ENCODE measurements at places on chromosomes 13 and 19.

GRCh38 chr19:13834244-13835069 lies 39.2 kb downstream of the ZSWIM4 start:
- no peak for DNase-seq

- no peak for DNase-seq
Observed at GRCh38 chr19:10919352-10920287, 8.8 kb downstream of the YIPF2 start.

DNA sequence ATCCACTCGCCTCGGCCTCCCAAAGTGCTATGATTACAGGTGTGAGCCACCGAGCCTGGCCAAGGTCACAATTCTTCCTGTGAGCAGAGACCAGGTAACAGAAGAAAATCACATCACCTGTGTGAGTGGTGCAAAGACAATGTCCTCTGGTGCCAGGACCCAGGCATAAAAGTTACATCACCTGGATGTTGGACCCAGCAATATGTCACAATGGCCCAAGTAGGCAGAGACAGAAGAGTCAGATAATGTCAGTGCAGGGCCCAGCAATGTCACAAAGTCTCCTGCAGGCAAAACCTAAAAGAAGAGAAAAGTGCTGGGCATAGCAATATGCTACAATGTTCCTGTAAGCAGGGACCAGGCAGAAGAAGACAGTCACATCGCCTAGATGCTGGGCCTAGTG lies 5.5 kb upstream of the ZNF724 start:
- no peak for DNase-seq

GRCh38 chr19:45160870-45161737 lies at the start of gene NKPD1:
Gene NKPD1, minus strand, starts transcription at chr19:45160982. Its CDS starts 832 bp downstream, at chr19:45160150.
- DNase-seq = no peak

DNA sequence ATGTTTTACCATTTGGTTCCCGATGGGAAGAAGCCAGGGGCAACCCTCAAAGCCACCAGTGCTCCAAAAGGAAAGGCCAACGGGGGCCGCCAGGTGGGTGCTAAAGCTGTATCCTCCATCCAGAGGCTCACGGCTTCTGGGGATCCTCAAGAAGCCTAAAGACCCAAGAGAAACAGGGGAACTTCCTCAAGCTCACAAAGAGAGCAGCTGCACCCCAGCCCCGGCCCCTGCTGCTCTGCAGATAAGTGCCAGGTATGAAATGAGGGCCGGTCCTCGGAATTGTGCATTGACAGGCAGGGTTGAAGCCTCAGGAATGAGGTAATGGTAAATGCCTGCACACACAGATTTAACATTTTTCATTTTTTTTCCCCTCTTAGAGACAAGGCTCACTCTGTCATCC lies 8.0 kb upstream of the POP4 start:
- no peak for DNase-seq

GRCh38 chr13:46303742-46304385 lies 83.2 kb downstream of the RUBCNL start:
- DNase-seq = no peak

DNA sequence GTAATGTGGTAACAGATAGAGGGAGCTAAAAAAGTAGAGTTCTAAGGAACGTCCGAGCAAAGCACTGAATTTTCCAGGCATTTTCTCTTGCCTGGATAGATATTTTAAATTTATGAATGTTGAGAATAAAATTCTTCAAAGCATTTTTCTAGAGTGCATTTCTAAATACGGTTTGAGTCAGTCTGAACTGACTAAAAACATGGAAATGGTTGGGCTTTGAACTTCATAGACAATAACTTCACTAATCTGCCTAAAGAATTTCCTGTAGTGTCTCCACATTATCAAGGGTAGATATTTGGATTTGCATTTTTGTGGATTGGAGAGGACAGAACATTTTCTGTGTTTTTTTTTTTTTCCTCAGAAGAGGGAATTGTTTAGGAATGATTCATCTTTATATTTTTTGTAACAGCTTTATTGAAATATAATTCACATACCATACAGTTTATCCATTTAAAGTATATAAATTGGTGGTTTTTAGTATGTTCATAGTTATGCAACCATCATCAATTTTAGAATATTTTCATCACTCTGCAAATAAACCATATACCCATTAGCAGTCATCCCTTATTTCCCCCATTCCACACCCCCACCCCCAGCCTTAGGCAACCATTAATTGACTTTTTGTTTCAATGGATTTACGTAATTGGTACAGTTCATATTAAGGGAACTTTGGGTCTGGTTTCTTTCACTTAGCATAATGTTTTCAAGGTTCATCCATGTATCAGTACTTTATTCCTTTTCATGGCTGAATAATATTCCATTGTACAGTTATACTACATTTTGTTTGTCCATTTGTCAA lies 20.7 kb downstream of the GARRE1 start:
- no peak for DNase-seq

DNA sequence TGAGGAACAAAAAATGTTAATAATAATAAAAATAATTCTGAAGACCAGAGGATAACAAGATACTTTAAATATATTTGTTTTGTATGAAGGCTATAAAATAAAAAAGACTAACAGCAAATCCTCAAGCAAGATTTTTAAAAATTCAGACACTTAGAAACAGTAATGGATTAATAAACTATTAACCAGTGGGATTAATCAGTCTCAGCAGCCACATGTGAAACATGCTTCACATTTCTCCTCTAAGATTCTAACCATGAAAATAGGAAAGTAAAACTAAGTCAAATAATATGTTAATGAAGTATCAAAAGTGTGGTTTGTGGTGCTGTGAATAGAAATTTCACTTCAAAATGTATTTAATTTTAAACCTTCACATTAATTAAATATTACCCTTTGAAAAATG lies 57.4 kb downstream of the KCNRG start:
- DNase-seq = no peak

- no peak for DNase-seq
Observed at GRCh38 chr19:52689843-52690368, 44.9 kb downstream of the ZNF611 start.

- DNase-seq = no peak
Observed at GRCh38 chr13:26497968-26498511, 59.4 kb upstream of the WASF3 start.

DNA sequence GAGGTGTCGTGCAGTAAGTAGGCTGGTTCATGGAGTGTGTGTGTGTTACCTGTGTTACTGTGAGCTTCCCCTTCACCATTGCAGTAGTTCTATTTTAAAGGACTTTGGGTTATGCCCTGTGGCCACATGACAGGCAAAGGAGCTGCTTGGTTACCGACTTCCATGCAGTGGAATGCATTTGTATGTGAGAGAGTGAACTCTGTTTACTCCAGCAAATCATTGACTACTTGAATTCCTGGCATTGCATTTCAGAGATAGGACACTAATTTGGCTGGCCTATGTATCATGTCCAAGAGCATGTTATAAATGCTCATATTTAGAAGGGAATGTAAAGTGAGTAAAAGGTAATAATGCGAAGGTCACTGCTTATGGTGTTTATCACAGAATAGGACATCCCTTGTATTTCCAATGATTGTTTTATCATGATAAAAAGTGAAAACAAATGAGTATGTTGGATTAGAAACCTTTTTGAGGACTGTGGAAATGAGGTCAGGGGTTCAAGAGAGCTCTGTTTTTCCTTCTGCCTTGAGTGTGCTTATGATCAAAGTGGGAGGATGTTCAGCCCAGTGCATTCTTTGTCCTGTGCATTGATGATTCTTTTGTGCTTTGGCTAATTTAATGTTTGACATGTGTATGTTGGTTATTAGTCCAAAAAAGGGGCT lies 156.5 kb downstream of the LMO7 start:
- no peak for DNase-seq

GRCh38 chr13:90246687-90247345 lies 1100.7 kb upstream of the MIR17HG start:
- no peak for DNase-seq

- DNase-seq = no peak
Observed at GRCh38 chr13:99258946-99259345, 767 bp upstream of the GPR18 start.

GRCh38 chr13:103839460-103839859 lies 773.2 kb upstream of the SLC10A2 start:
- peak; percentile 93 for DNase-seq

GRCh38 chr13:95535243-95535642 lies 17.3 kb upstream of the CLDN10 start:
- DNase-seq = no peak

GRCh38 chr19:547117-547516 lies 3.3 kb downstream of the GZMM start:
- DNase-seq = no peak

GRCh38 chr13:83057119-83057518 lies 825.2 kb downstream of the SLITRK1 start:
- DNase-seq = no peak

- DNase-seq = no peak
Observed at GRCh38 chr13:100306434-100306999, 217.6 kb downstream of the PCCA start.

DNA sequence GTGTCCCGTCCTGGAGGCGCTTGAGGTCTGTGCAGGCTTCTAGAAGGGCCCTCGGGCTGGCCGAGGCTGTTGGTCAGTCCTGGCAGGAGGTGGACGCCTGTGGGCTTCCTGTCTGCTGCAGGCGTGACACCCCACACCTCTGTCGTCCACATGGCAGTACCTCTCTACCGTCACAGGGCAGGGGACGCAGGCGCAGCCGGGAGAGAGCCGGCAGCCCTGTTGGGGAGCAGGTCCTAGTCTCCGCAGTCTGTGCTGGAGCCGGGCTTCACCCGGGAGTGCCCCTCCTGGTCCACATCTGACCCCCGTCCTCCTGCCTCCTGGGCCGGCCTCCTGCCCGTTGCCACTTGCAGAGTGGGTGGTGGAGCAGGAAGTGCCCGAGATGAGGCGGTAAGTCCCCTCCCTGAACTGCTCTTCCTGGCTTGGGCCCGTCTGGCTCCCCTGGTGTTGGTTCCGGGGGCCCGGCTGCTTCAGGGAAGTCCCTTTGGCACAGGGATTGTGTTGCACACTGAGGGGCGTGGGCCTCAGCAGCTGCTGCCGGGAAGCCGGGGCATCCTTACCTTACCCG lies 106.0 kb downstream of the KDM4B start:
- DNase-seq = no peak

GRCh38 chr13:30153545-30154426 lies 153.6 kb downstream of the KATNAL1 start:
- DNase-seq = no peak

- DNase-seq = no peak
Observed at GRCh38 chr13:110683203-110683883, 22.6 kb downstream of the CARS2 start.

DNA sequence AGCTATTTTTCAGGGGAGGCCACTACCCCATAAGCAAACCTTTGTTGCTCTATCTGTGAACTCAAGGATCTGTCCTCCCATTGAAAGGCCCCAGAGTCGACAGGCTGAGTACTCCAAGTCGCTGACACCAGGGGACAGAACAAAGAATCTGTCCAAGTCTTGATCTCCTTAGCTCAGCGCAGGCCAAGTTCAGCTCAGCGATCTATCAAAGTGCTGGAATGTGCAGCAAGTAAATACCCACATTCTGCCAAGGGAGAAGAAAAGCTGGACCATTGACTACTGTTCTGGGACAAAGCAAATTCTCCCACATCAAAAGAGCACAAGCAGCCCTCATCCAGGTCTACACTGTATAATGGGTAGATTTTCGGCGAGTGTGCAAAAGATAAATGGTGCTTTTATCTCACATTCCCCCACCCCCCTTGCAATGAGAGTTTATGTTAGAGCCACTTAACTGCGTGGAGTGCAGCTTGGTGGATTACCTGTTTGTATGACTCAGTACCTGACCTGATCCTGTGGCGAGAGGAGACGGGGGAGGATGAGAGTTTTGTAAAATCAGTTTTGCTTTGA lies 391.7 kb upstream of the SGCG start:
- no peak for DNase-seq
